Suppressor macrophage (primary cell): ENCODE measurements at places on chromosomes 4 and X.
A peak's percentile ranks its signal among the peaks of the same experiment; 100 is the strongest.

DNA sequence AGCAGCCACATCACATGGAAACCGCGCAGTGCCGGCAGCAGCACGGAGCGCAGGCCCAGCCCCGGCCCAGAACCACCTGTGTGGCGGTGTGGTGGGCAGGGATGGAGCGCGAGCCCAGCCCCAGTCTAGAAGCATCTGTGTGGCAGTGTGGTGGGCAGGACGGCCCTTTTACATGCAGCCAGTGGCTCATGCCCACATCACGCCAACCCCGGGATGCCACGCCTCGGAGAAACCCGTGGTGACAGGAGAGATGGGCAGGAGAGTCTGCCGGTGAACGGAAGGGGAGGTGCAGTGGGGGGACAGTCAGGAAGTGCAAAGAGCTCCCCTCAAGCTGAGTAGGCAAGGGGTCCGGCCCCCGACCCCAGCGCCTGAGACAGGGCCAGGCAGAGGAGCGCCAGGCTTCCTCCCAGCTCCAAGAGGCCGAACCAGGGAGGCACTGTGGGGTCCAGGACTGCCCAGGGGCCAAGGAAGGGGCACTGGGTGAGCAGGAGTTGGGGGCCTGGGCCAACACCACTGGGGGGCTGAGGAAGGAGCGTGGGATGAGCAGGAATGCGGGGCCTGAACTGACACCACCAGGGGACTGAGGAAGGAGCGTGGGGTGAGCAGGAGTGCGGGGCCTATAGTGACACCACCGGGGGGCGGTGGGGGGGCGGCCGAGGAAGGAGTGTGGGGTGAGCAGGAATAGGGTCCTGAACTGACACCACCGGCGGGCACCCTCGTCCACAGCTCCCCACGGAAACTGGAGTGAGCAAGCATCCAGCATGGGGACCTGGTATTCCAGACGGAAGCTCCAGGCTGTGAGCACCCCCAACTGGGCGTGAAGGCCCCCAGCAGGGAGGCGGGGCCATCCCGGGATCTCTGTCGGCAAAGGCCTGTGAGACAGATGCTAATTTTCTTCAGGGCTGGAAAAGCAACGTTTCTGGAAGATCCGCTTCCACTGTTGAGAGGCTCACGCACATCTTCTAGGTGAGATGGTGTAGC lies 28.8 kb downstream of the GAK start:
- DNase-seq, result no peak

- DNase-seq, result no peak
Measured at GRCh38 chr4:8310306-8310705, 40.8 kb downstream of the HTRA3 start.

GRCh38 chrX:23989689-23990088 lies 37.3 kb downstream of the KLHL15 start:
- DNase-seq, result no peak

GRCh38 chr4:24473309-24473721 lies 111.0 kb downstream of the DHX15 start:
- peak; percentile 13 for DNase-seq

DNA sequence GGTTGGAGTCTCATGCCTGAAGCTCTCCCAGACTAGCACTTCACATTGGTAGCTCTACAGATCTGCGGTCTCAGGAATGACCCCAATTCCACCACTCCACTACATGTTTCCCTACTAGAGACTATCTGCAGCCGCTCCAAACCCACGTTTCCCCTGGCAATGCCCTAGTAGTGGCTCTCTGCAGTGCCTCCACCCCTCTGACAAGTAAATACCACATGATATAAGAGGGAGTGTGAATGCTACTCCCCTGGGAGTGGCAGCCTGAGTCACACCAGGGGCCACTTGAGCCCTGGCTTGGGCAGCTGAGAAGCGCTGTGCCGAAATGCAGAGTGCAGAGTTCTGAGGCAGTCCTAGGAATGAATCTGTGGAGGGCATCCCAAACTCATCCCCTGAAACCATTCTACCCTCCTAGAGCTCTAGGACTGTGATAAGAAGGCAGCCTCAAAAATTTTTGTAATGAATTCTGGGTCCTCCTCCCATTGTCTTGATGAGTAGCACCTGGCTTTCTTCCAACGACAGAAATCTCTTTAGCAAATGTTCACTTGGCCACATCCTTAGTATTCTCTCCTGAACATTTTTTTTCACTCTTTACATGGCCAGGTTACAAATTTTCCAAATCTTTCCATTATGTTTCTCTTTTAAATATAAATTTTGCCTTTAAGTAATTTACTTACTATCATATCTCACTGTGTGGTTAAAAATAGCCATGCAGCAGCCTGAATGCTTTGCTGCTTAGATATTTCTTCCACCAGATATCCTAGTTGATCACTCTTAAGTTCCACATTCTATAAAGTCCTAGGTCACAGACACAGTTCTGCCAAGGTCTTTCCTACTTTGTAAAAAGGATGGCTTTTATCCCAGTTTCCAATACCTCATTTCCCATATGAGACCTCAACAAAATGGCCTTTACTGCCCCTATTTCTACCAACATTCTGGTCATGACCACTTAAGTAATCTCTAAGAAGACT lies 160.2 kb upstream of the CPEB2 start:
- DNase-seq, result no peak

GRCh38 chr4:100302061-100303026 lies 112.1 kb upstream of the DDIT4L start:
- no peak for DNase-seq
